AG04449 (cell line): ENCODE measurements at places on chromosomes 12 and 14.

DNA sequence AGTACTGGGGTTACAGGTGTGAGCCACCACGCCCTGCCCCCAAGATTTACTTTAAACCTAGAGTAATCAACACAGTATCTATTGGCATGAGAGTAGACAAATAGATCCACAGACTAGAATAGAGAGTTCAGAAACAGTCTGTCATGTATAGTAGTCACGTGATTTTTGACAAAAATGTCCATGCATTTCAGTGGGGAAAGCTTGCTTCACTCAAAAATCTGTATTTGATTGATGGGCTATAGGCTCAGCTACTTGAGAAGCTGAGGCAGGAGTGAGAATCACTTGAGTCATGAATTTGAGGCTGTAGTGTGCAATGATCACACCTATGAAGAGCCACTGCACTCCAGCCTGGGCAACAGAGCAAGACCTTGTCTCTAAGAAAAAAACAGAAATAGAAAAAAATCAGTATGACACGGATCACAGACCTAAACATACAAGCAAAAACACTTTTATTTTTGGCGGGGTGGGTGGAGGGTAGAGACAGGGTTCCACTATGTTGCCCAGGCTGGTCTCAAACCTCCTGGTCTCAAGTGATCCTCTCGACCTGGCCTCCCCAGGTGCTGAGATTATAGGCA is 7.6 kb upstream of the ORAI1 start:
- DNase-seq: no peak

DNA sequence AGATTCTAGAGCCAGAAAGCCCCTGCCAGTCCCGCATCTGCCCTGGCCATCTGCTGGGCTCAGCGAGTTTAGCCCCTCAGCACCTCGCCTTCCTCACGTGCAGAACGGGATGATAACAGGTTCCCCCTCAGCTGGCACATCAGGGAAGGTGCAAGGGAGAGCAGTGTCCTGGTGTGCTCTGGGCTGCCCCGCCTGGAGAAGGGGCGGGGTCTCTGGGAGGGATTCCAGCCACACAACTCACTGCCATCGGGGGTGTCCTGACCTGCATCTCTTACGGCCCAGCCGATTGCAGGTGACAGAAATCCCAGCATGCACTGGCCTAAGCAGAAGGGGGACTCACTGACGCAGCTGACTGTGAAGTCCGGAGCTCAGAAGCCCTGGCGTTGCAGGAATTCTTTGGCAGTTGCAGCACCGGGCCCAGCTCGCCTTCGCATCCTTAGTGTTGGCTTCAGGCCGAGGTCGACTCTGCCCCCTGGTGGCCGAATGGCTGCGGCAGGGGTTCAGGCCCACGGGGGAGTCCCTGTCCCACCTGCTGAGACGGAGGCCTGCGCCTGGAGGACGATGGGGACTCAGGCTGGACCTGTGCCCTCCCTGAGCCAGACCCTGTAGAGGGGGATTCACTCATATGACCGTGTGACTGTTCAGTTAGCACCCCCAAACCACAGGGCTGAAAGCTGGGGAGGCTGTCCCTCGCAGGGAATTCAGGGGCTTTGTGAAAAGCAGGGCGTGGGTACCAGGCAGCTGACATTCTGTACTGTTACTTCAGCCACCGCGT is 178.6 kb downstream of the ADGRD1 start:
- DNase-seq: peak; percentile 16

GRCh38 chr12:94287245-94287628 is 138.9 kb downstream of the PLXNC1 start:
- DNase-seq: no peak

DNA sequence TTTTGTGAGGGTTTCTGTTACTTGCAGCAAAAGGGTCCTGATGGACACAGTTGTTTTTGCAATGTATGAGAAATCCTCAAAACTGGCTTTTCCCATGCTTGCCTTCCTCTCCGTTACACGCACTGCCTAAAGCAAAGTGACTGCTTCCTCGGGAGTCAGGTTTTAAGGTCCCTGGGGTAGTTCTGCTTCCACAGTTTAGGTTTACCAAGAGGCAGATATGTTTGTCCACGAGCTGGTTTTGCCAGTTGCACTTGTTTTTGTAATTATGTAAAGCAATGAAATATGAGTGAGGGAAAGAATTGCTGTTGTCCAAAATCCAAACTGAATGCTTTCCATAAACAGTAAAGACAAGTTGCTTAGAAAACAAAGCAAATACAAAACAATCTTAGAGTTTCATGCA is 290.7 kb upstream of the AMIGO2 start:
- DNase-seq: no peak

DNA sequence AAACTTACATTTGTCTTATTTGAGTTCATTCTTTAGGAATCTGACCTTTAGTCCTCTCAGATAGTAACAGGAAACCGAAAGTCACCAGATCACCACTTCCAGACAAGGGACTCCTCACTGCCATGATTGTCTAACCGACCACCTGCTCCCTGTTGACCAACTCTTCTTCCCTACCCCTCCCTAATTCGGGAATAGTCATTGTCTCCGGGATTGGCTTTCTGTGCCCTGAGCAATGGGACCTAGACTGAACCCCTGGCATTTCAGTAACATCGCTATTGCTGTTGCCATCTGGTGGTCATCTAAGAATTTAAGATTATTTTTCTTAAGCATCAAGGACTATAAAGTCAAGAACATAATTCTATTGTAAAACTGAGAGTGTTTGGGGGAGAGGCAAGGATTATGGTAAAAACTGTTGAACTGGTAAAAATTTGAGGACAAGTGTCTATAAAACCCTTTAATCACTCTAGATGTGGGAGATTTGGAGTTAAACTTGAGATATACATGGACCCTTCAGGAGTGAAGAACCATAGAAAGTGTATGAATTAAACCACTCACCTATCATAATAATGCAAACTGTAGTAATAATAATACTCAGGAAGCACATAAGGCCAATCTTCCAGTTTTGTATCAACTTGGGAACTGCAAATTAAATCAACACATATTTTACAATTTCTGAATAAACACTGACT is 6.3 kb downstream of the CLEC2A start:
- no peak for DNase-seq

GRCh38 chr14:104758981-104759969 is 6.3 kb downstream of the SIVA1 start:
- DNase-seq: no peak

DNA sequence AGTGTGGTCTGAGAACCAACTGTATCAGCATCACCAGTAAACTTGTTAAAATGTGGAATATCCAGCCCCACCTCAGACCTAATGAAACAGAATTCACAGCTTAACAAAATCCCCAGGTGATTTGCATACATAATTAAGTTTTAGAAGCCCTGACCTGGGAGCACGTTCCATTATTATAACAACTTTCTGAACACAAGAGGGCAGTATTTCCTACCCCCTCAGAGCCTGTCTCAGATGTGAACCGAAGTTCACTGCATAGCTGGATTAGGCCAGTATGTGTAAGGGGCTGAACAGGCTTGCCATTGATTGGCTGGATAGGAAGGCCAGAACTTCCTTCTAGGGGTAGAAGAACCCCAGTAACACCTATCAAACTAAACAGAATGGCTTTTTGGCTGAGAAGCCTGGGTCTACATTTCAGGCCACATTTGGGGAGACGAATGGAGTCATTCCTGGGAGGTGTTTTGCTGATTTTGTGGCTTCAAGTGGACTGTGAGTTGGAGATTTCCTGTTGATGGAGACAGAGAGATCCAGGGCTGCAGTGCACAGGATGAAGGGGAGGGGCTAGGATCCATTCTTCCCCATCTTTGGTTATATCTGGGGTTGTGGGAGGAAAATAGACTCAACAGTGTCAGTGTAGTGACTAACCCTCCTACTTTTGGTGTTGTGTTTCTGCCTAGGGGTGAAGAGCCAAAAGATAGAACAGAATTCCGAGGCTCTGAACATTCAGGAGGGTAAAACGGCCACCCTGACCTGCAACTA is 94.7 kb upstream of the OR4E1 start:
- no peak for DNase-seq

DNA sequence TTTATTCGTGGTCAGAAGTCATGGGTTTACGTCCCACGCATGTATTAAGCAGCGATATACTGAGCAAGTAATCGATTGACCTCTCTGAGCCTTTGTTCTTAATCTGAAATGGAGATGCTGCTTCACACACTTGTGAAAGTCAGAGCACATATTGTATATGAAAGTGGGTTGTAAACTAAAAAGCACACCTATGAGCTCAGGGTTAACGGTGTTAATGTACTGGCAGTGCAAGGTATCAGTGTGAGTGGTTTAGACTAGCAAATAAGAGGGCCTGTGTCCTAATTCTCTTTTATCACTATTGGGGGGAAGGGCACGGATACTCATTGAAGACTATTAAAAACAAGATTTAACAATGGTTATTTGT is 676 bp downstream of the MRPL42 start:
- DNase-seq: no peak

- DNase-seq: no peak
These were observed 172.2 kb downstream of the CACNA1C start for GRCh38 chr12:2224961-2225360.

DNA sequence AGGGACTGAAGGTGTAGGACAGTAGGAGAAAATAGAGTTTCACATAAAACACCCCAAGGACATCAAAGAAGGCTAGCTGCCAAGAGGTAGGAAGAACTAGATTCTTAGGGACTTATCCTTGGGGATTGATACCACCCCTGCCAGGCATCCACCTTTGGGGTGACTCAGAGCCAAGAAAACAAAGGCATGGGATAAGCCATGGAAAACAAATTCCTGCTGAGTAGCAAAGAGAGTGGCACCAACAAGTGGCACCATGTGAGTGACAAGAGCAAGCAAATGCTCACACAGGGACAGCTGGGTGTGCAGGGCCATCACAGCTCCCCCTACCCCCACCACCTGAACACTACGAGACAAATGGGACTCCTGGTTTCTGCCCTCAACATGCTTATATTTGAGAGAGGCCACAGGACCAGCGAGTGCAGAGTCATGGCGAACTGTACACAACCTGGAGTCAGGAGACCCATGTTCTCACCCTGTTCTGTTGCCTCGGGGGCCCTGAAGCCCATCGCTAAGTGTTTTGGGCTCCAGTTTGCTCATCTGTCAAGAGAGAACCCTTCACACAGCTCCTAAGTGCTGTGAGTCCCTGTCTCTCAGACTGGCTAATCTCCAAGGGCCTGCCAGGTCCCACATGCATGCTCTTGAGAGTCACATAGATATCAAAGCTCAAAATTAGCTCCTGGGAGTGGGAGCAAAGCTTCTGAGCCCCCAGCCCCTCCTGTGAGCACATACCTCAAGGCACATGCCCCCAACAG is 91.9 kb downstream of the DPF3 start:
- DNase-seq: no peak

GRCh38 chr12:133026996-133027395 is 10.3 kb upstream of the ZNF84 start:
- no peak for DNase-seq

DNA sequence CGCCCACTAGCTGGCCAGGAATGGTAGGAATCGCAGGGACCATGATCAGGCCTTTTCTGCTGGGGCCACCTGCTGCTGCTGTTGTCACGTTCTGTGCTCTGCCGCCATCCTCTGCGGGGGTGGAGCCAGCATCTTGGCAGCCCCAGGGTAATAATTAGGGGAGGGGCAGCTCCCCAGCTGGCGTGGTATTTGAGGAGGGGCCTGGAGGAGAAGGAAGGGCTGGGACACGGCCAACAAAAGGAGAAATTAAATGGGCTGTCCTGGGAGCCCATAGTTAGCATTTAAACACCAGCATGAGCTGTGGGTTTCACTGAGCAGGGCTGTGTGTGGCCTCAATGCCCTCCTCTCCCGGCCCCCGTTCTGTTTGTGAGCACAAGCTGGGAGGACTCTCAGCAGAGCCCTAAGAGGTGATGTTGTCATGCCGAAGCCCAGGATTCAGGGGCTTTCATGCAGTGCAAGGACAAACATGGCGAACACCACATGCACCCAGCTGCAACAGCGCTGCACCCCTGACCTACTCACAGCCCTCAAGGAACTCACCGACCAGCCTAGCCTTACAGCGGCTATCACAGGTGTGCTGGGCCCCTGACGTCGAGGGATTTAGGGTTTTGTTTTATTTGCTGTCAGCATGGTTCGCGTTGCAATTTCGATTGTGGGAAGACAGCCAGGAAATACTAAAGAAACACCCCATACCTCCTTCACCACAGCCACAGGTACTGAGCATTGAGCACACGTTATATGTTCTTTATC is 324.3 kb downstream of the CACNA1C start:
- no peak for DNase-seq

DNA sequence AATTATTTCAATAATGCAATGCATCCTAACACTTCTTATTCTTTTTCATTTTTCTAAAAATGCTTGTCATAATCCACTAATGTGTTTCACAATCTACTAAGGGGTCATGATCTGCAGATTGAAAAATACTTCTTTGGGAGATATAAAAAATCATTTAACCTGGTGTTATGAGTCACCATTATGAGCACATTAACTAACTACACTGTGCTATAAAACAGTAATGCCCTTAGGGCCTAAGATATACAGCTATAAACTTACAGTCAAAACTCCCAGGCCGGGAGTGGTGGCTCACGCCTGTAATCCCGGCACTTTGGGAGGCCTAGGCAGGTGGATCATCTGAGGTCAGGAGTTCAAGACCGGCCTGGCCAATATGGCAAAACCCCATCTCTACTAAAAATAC is 14.2 kb downstream of the ATXN2 start:
- no peak for DNase-seq

GRCh38 chr12:83121897-83122622 is 435.4 kb downstream of the TMTC2 start:
- DNase-seq: no peak

DNA sequence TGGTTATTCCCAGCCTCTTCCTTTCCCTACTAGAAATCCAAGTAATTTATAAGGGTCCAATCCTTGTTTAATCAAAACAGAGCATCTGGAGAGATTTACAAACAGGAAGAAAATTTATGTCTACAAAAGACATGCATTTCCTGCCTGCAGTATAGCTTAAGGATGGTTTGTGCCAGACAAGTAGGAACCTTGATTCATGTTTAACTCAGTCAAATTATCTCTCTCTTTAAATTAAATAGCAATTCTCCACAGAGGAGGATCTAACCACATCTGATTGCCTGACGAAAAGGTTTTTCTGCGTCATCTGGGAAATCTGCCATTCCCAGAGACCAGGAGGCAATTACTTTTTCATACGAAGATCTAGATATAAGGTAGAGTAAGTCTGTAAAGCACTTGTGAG is 105.2 kb downstream of the ZFC3H1 start:
- peak; percentile 33 for DNase-seq

GRCh38 chr12:39230086-39230485 is 212.8 kb downstream of the KIF21A start:
- DNase-seq: no peak

GRCh38 chr12:44287545-44287944 is 451.7 kb downstream of the TMEM117 start:
- peak; percentile 1 for DNase-seq

- no peak for DNase-seq
These were observed 55.1 kb upstream of the PIK3C2G start for GRCh38 chr12:18206198-18206597.

DNA sequence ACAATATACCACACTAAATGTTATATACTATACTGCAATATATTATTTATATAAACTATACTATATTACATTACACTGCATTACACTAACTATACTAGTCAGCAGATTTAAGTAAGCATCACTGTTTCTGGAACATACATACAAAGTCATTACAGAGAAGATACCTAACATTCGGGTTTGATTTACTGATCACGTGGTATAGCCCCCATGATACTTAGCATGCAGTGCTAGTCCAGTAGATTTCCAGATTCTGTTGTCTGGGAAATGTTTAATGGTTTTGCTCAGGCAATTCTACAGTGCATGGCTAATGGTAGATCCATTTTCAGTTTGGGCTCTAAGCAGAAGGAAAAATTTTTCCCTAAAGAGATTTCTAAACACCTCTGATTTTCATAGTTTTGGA is 403.7 kb upstream of the TMTC1 start:
- DNase-seq: no peak

- no peak for DNase-seq
These were observed 75.5 kb upstream of the OTX2 start for GRCh38 chr14:56885825-56886224.
